ENCODE measurements at places on chromosomes 12 and 14. TPM values are rescaled to one million over a fixed set of nuclear protein-coding genes. Genes with fewer than 3 reads are reported as not detected.

Gene TAS2R19
- 7.3 TPM for total RNA-seq

Gene KCNMB4
- total RNA-seq = 5.1 TPM

Gene GPR132
- not detected for total RNA-seq

Gene ZNF384
- total RNA-seq = 9.0 TPM

Gene LTB4R2
- 1.3 TPM for total RNA-seq

Gene SSPN
- total RNA-seq = 12.1 TPM

Gene CCDC175
- not detected for total RNA-seq

Gene ATXN2
- 21.4 TPM for total RNA-seq

Gene B3GNT4
- total RNA-seq = under 0.01 TPM

All from regular cardiac myocyte (primary cell).